ENCODE measurements at places on chromosomes 7 and 10. TPM values are rescaled to one million over a fixed set of nuclear protein-coding genes. Genes with fewer than 3 reads are reported as not detected.

DNA sequence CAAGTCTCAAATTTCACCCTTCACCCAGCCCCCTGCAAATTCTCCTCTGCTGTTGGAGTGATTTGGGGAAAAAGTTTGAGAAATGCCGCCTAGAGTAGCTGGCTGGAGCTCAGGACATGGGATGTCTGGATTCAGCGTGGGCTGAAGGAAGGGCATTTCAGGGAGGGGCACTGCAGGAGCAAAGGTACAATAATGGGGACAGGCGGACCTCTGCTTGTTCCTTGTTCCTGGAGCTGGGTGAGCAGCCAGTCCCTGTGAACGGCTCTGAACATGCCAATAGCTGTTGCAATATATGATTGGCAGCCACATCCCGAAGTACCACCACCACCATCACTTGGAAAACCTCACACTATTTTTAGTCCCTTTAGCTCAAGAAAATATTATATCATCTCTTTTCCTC lies 23.4 kb downstream of the ADRA2A start:
- no peak for DNase-seq

DNA sequence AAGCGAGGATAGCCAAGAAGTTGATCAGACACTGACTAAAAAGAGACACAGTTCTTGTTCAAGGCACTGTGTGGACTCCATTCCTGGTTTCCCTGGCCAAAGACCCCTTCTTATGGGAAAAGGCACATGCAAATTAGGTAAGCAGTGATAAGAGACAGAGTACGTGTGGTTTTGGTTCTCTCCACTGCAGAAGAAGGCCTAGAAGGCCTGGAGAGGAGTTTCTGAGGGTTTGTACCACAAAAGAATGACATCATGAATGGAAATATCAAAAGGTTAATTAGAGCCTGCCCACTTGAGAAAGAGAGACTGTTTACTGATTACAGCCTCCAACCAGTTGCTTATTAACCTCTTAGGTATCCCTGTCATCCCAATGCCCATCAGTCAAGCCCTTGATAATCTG lies 137.5 kb downstream of the ZNF365 start:
- no peak for DNase-seq

GRCh38 chr10:112409755-112410154 lies 35.8 kb downstream of the ACSL5 start:
- no peak for DNase-seq

- no peak for DNase-seq
Observed at GRCh38 chr10:48714088-48714487, 29.4 kb downstream of the WDFY4 start.

DNA sequence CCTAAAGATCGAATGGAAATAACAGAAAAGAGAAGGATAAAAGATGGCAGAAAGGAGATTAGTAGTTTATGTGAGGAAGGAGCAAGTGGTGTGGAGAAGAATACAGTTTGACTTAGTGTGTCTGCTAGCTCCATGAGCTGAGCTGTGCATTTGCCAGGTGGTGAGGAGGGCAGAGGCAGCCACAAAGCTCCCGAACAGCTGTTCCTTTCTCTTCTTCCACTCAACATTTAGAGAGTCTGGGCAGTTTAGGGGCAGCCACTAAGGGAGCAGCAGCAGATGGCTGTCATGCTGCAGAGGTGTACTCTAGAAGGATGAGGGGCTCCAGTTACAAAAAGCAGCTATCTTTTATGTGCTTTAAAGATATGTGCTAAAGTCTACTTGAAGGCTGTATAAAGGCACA lies 674.4 kb downstream of the GRM8 start:
- DNase-seq, result no peak

DNA sequence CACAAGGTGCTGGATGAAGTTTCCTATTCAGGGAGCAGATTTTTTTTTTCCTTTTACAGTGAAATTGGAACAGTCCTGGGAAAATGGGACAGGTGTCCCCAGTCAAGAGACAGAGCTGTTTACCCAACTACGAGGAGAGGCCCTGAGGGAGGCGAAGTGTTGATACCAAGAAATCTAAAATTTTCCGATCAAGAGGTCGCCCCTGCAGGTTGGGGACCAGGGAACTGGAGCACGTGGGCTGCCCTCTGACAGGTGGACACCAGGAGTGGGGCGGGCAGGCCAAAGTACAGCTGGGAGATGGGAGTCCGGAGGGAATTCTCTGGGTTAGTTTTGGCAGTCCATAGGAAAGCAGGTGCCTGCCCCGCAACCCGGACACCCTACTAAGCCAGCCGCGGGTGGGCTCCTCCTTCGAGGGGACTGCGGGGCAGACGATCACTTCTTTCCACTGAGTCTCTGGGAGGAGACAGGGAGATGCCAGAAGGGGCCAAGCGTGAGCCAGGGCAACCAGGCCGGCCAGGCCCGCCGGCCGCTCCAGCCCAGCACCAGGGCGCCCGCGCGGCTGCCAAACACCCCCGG lies 965 bp upstream of the CAMK1D start:
- no peak for DNase-seq

GRCh38 chr10:2972216-2972615 lies 95.1 kb upstream of the PFKP start:
- DNase-seq, result no peak

GRCh38 chr10:20618011-20618547 lies 279.0 kb downstream of the NEBL start:
- DNase-seq, result no peak

GRCh38 chr7:17474724-17475344 lies 176.4 kb downstream of the AHR start:
- DNase-seq, result no peak

DNA sequence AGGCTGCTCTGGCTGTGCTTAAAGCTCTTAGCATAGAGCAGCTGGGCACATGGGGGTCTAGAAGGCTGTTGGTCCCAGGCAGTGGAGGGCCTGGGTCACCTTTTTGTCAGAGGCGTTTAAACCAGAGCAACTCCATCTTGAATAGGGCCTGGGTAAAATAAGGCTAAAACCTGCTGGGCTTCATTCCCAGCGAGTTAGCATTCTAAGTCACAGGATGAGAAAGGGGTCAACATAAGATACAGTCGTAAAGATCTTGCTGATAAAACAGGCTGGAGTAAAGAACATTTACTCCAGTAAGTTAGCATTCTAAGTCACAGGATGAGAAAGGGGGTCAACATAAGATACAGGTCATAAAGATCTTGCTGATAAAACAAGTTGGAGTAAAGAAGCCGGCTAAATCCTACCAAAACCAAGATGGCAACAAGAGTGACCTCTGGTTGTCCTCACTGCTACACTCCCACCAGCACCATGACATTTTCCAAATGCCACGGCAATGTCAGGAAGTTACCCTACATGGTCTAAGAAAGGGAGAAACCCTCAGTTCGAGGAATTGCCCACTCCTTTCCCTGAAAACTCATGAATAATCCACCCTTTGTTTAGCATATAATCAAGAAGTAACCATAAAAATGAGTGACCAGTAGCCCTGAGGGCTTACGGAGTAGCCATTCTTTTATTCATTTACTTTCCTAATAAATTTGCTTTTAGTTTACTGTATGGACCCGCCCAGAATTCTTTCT lies 96.8 kb upstream of the PCBD1 start:
- DNase-seq, result no peak

Gene PRRT4
- 1.6 TPM for total RNA-seq

Gene DOCK4
- total RNA-seq, result 15.2 TPM

Gene CRPPA
- 8.3 TPM for total RNA-seq

Gene CUZD1
- total RNA-seq, result 0.16 TPM

Gene C10orf62
- 1.5 TPM for total RNA-seq

Gene FGFR2
- 0.36 TPM for total RNA-seq
